ENCODE measurements at places on chromosomes 13 and 19. TPM values are rescaled to one million over a fixed set of nuclear protein-coding genes. Genes with fewer than 3 reads are reported as not detected.

BICRA gene
- polyA plus RNA-seq: 19.0 TPM

ZNF813 gene
- 2.4 TPM for polyA plus RNA-seq

CNN2 gene
- 40.3 TPM for polyA plus RNA-seq

ZNF256 gene
- polyA plus RNA-seq: 8.9 TPM

PSG2 gene
- 0.71 TPM for polyA plus RNA-seq

ZNF677 gene
- polyA plus RNA-seq: 39.2 TPM

BRD4 gene
- polyA plus RNA-seq: 57.8 TPM

NCR1 gene
- polyA plus RNA-seq: 0.14 TPM

LILRB2 gene
- 0.43 TPM for polyA plus RNA-seq

ATP1A3 gene
- 704 TPM for polyA plus RNA-seq

PLPPR3 gene
- 201 TPM for polyA plus RNA-seq

S1PR2 gene
- 4.9 TPM for polyA plus RNA-seq

MATK gene
- 62.5 TPM for polyA plus RNA-seq

Measured in spinal cord (tissue), 10 donors.